ENCODE measurements at places on chromosomes 2 and 18.

- no peak for DNase-seq
These were observed 121.8 kb downstream of the MEMO1 start for GRCh38 chr2:31889044-31889443.

- no peak for DNase-seq
These were observed 6.6 kb downstream of the SH3RF3 start for GRCh38 chr2:109135359-109136197.

DNA sequence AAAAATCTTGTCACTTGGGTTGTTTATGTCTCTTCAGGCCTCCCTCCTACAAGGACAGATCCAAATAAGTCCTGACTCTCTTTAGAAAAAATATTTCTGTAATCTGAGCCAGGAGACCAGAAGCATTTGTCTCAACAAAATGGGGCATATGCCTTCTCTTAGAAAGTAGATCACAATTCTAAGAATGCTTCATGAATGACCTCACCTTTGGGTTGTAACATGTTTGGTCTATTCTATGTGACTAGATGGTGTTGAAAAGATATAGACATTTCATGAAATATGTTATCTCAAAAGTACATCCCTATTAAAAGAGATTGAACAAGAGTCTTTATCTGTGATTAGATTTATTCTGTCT, 159.0 kb upstream of the SETBP1 start:
- DNase-seq: no peak

DNA sequence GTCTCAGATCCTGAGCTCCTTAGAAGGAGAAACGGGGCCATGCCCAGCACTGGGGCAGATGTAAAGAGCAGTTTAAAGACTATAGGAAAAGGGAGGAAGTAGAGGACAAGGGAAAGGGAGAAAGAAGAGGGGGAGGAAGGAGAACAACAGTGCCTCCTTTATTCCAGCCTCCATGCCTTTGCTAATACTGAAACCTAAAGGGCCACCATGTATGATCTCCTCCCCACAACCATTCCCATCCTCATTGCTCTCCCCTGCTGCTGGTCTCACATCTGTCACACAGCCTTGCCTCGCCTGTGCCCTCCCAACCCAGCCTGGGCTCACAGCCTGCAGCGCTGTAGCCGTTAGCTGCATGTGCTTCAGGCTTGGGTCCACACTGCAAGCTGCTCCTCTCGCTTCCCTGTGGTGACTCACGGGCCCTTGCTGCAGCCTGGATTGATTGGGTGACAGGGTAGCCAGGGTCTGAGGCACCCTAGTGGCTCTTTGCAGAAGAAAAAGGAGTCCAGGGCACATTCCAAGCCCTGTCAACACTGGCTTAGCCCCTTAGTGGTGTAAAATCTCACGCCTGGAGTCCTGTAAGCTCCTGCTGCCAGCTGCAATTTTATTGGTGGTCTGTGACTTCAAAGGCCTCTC, 281.9 kb downstream of the SRBD1 start:
- DNase-seq: peak; percentile 72

GRCh38 chr2:55452879-55453278, 33.2 kb upstream of the CCDC88A start:
- DNase-seq: peak; percentile 42

GRCh38 chr18:57523171-57523956, 63.1 kb downstream of the FECH start:
- no peak for DNase-seq

GRCh38 chr2:172082105-172082943, 3.0 kb upstream of the DLX1 start:
- DNase-seq: peak; percentile 41

GRCh38 chr2:48221846-48222516, 308.0 kb upstream of the STON1 start:
- DNase-seq: peak; percentile 61

GRCh38 chr2:238773472-238773871, 74.4 kb upstream of the TWIST2 start:
- DNase-seq: no peak

DNA sequence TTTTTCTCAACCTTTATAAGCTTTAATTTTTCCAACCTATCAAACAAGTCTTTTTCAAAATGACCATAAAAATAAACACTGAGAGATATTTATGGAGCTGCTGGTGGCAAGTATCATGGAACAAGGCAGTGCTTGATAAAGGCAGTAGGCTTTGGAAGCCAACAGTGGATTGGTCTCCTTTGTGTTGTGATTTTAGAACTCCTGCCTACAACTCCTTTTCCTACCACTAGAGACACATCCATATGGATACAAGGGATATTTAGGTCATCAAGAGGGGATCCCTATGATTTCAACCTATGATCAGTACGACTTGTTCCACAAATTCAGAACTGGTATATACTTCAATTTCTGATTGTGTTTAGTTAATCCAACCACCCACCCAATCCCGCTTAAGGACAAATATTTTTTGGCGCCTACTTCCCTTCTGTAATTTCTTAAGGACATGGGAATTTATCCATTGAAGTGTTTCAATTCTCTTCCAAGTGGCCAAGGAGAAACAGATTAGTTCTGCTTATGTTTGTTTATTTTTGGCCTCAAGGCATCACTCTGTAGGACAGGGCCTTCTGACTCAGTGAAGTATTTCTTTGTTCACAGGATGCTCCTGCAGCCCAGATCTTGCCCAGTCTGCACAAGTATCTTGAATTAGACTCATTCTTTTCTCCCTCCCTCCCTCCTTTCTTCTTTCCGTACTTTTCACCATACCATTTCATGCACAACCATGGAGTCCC, 2119.6 kb upstream of the PIK3C3 start:
- peak; percentile 42 for DNase-seq

GRCh38 chr2:232836934-232837333, 33.1 kb upstream of the SNORC start:
- DNase-seq: no peak

- no peak for DNase-seq
These were observed 36.3 kb downstream of the RTN4 start for GRCh38 chr2:55013936-55014335.

DNA sequence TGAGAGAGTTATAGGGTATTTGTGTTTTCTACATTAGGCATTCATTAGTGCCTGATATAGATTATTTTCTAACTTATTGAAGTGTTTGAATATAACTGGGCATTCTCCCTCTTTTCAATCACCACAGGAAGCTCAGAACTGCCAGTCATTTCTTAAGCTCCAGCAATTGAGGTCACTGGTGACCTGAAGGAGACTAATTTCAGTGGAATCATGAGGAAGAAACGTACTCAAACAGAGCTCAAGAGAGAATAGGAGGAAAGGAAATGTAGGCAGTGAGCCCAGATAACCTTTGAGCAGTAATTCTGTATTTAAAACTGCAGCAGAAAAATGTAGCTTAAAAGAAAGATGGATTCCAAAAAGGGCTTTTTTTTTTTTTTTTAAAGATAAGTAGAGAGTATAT, 1035.5 kb downstream of the SOCS6 start:
- DNase-seq: no peak
